ENCODE measurements at places on chromosomes 7 and 10. TPM values are rescaled to one million over a fixed set of nuclear protein-coding genes. Genes with fewer than 3 reads are reported as not detected.
A peak's percentile ranks its signal among the peaks of the same experiment; 100 is the strongest.

GRCh38 chr10:85668522-85668921 lies 698.1 kb downstream of the GRID1 start:
- DNase-seq = no peak

SDK1 gene
- 2.0 TPM for total RNA-seq

MLXIPL gene
- not detected for total RNA-seq

DNA sequence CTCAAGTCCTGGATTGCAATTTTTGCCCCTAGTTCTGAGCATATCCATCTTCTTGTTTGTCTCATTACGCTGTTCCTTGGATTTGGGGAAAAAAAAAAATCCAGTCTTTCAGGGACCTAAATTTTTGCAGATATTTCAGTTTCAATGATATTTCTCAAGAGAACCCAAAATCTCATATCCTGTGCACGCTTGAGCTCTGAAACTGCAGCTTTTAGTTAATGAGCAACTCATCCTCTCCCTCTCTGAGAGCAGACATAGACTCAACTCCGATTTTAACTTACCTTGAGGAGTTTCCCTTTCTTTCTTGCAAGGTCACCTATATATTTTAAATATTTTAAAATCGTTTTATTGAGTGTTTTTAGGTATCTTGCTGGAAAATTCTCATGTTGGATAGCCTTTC lies 200.3 kb downstream of the GALNT17 start:
- DNase-seq = no peak

DNA sequence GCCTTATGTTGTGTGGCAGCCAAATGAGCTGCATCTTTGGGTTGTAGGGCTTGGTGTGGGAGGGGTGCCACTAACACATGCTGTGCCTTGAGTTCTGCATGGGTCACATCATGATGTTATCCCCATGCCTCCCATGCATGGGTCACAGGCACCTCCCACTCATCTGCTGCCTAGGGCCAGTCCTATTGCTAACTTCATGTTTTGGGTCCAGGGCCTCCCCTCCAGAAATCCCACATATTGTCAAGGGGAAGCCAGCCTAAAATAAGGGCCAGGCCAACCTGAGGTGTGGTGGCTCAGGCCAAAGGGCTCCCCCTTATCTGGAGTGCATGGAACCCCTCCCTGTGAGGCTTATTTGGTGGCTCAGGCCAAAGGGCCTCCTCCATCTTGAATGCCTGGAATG lies 299.0 kb downstream of the RPS24 start:
- no peak for DNase-seq

DNA sequence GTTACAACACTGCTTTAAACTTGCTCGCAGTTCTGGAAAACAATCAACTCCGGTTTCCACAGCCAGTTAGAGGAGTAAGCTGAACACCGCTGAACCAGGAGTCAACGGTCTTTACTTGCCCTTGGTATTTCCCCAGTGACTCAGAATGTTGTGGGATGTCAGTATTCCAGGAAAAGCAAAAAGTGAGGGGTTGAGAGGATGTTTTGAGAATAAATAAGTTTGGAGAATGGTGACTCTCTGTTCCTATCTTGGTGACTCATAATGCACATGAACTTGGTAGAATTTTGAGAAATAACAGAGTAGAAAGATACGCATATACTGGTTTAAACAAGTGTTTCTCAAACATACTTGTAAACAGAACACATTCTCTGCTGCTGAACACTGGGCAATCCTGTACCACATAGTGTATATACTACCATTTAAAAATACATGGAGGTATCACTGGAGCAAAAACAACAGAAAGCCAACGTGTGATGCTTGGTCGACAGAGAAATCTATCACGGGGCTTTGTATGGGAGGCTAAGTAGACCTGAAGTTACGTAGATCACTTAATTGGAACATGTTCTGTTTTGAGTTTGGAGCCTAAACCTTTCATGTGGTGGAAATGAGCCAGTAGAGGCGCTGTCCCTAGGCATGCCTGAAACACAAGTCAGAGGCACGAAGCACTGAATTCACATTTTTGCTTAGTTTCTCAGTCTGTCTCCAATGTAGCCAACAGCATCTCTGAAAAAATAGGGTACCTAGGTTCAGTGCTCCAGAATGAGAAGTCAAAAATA lies 534.3 kb downstream of the PARD3 start:
- no peak for DNase-seq

- DNase-seq = no peak
Measured at GRCh38 chr10:11253385-11254002, 235.8 kb downstream of the CELF2 start.

GRCh38 chr7:96667026-96667425 lies 42.6 kb downstream of the SEM1 start:
- DNase-seq = no peak

PIK3AP1 gene
- total RNA-seq = 137 TPM

GRCh38 chr7:107173691-107174406 lies 5.0 kb downstream of the HBP1 start:
- no peak for DNase-seq

GRCh38 chr10:14810969-14811953 lies 26.6 kb downstream of the CDNF start:
- no peak for DNase-seq

GRCh38 chr7:15462721-15463389 lies 99.0 kb downstream of the AGMO start:
- no peak for DNase-seq

GRCh38 chr7:110095372-110096052 lies 995.4 kb upstream of the LRRN3 start:
- DNase-seq = no peak

DNA sequence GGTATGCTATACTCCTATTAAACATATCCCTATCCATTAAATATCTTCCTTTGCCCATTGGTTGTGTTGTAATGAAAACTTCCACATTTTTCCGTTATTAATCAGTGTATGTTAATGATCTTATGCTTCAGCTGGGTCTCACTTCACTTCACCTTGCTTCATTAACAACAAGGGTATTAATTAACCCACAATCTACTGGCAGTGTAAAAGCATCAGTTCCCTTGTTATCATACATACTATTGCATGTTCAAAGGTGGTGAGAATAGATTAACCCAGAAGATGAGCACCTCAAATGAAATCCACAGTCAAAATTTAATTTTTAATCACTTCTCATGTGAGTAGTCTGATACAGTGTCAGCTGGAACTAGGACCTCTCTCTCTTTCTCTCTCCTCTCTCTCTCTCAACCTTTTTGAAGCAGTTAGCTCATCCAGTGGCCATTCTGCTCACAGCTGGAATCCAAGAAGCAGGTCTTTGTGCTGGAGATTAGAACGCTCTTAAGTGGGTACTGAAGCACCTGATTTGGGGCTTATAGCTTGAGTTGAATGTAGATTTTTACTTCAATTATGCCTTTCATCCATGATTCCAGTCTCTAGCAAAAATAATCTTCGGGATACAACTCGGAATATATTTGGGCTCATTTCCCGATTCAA lies 172.3 kb downstream of the RAPGEF5 start:
- no peak for DNase-seq

DNA sequence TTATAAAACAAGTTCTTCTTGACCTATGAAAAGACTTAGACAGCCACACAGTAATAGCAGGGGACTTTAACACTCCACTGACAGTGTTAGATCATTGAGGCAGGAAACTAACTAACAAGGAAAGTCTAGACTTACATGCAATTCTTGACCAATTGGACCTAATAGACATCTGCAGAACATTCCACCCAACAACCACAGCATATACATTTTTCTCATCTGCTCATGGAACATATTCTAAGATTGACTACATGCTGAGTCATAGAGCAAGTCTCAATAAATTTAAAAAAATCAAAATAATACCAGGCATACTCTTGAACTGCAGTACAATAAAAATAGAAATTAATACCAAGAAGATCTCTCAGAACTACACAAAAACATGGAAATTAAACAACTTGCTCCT lies 219.5 kb upstream of the HPS1 start:
- DNase-seq = no peak

GRCh38 chr10:18980089-18980629 lies 68.4 kb upstream of the MALRD1 start:
- DNase-seq = no peak

TMEM184A gene
- not detected for total RNA-seq

- DNase-seq = no peak
Measured at GRCh38 chr7:44654255-44654796, 47.9 kb downstream of the OGDH start.

DNA sequence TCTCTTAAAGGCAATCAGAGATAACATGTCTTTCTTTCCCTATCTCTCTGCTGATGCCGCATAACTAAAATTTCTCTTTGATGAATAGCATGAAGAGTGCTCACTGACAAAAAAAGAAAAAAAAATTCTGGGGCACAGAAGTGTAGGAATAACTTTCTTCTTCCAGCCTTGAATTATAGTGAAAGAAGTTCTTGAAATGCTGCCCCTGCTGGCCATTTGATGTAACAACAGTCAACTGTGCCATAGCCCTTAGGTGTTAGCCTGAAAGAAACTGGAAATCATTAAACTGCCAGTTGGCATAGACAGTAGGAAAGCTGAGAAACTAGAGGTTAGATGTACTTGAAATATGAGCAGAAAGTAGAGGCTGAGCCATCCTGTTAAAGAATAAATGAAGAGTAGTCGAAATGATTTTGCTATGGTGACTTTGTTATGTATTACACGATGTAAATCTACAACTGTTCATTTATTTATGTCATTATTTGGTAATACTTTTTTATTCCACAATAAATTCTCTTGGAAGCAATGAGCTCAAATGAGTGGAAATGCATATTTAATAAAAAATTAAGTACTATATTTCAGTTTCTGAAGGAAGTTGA lies 48.3 kb upstream of the FAM171A1 start:
- peak; percentile 41 for DNase-seq

- DNase-seq = no peak
Measured at GRCh38 chr10:79335470-79336235, 11.6 kb upstream of the PPIF start.

All from B cell (primary cell).